Activated CD4-positive, alpha-beta memory T cell treated with anti-CD3 and anti-CD28 coated beads, Interleukin-2, amount 10 ng/mL, durations not matched to agents 7 days and 5 days (primary cell): ENCODE measurements at places on chromosomes 2 and 18. TPM values are rescaled to one million over a fixed set of nuclear protein-coding genes. Genes with fewer than 3 reads are reported as not detected.

DNA sequence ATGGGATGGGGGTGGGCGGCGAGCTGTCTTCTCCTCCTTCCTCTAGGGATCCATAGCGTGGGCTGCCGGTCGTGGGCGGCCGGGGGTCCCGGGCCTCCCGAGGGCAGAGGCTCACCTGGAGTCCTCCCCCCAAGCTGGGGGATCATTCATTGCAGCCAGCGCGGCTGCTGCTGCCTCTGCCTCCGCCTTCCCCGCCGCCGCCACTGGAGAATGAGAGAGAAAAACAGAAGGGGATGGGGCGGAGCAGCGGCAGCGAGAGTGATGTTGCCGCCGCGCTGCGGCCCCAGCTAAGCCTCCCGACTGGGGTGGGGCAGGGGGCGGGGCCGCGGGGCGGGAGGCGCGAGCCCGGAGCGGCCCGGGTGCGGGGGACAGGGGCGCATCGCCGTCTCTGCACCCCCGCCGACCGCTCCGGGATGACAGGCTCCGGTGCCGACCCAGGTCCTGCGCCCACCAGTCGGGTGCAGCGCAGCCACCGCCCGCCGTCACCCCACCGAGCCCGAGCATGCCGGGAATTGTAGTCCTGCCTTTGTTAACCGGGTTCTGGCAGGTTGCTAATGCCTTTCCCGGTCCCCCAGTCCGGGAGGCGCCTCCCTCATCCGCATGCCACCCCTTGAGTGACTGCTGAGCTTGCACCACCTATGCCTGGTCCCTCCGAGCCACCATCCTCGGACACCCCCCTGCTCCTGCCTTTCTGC lies at the start of gene KIF3C:
KIF3C (minus strand) TSS at position 225 of the 695 bp plus-strand sequence. CDS start 580 bp downstream, outside the sequence.
- H3K4me3 ChIP-seq, result peak within 1 kb of the TSS; percentile 86
- H3K4me1 ChIP-seq, result peaks cover 18% of the 10 kb centered on the region
- H3K36me3 ChIP-seq, result no peaks in the 10 kb centered on the region
- peaks cover 4% of the 10 kb centered on the region for H3K27me3 ChIP-seq
- DNase-seq, result peak; percentile 80
- peak within 1 kb of the TSS; percentile 67 for H3K27ac ChIP-seq

GRCh38 chr2:46001741-46002506 lies 295.3 kb upstream of the EPAS1 start:
- no peaks in the 10 kb centered on the region for H3K36me3 ChIP-seq
- no peak for DNase-seq
- H3K4me1 ChIP-seq, result no peaks in the 10 kb centered on the region
- H3K4me3 ChIP-seq, result no peak overlapping the region
- H3K27me3 ChIP-seq, result no peaks in the 10 kb centered on the region

GRCh38 chr2:4336864-4337263 lies 633.5 kb downstream of the DCDC2C start:
- H3K27ac ChIP-seq, result no peak overlapping the region
- no peak for DNase-seq
- H3K36me3 ChIP-seq, result no peaks in the 10 kb centered on the region

DNA sequence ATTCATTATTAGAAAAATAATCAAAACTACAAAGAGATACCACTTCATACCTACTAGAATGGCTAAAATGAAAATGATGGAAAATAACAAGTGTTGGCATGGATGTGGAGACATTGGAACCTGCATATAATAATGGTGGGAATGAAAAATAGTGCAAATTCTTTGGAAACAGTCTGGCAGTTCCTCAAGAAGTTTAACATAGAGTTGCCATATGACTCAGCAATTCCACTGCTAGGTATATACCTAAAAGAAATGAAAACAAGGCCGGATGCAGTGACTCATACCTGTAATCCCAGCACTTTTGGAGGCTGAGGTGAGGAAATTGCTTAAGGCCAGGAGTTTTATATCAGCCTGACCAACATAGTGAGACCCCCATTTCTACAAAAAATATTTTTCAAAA lies 41.6 kb upstream of the ACYP2 start:
- peaks cover 28% of the 10 kb centered on the region for H3K4me1 ChIP-seq
- H3K4me3 ChIP-seq, result no peak overlapping the region
- no peaks in the 10 kb centered on the region for H3K27me3 ChIP-seq
- H3K27ac ChIP-seq, result peak overlapping the region; percentile 4
- peaks cover 5% of the 10 kb centered on the region for H3K36me3 ChIP-seq
- DNase-seq, result peak; percentile 32

DNA sequence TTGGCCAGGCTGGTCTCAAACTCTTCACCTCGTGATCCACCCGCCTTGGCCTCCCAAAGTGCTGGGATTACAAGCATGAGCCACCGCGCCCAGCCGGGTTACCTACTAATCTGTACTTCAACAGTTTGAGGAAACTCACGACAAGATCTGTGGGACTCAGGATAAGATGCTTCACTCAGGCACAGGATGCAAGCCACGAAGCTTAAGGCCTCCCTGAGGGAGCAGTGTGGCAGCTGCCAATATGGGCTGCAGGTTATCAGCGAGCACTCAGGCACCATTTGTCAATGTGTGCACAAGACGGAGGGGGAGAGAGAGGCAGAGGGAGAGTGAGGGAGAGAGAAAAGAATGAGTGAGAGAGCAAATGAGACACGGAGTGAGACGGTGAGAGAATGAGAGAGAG lies 173.6 kb upstream of the RAB6C start:
- no peaks in the 10 kb centered on the region for H3K36me3 ChIP-seq
- no peak for DNase-seq
- no peaks in the 10 kb centered on the region for H3K4me1 ChIP-seq
- H3K27ac ChIP-seq, result no peak overlapping the region
- H3K27me3 ChIP-seq, result peaks cover 8% of the 10 kb centered on the region

DNA sequence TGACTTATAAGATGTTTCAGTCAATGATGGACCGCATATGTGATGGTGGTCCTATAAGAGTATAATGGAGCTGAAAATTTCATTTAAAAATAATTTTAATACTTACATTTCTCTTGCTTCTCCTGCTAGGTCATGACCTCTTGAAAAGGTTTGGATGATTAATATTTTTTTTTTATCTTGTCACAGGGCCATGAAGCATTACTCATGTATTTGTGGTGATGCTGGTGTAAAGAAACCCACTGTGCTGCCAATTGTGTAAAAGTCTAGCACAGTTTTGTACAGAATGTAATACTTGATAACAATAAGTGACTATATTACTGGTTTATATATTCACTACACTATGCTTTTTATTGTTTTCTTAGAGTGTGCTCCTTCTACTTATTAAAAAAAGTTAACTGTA lies 124.2 kb upstream of the CELF4 start:
- H3K4me1 ChIP-seq, result no peaks in the 10 kb centered on the region
- H3K4me3 ChIP-seq, result no peak overlapping the region
- no peaks in the 10 kb centered on the region for H3K36me3 ChIP-seq

DNA sequence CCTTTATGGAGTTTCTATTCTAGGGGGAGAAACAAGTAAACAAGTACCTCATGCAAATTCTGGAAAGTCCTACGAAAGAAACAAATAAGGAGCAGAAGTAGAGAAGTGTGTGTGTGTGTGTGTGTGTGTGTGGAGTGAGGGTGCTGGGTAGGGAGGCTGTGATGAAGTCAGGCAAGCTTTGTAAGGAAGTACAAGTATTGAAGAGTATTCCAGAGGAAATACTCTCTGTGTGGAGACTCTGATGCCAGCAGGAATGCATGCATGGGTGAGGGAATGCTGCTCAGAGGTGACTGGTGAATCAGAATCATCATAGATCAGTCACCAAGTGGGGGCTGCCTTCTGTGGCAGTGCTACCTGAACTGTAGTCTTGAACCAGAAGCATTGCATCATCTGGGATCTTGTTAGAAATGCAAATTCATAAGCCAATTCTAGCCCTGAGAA lies 34.5 kb downstream of the SLC4A3 start:
- H3K36me3 ChIP-seq, result no peaks in the 10 kb centered on the region
- H3K27me3 ChIP-seq, result peaks cover 18% of the 10 kb centered on the region
- H3K4me1 ChIP-seq, result no peaks in the 10 kb centered on the region
- no peak for DNase-seq
- H3K27ac ChIP-seq, result no peak overlapping the region

DNA sequence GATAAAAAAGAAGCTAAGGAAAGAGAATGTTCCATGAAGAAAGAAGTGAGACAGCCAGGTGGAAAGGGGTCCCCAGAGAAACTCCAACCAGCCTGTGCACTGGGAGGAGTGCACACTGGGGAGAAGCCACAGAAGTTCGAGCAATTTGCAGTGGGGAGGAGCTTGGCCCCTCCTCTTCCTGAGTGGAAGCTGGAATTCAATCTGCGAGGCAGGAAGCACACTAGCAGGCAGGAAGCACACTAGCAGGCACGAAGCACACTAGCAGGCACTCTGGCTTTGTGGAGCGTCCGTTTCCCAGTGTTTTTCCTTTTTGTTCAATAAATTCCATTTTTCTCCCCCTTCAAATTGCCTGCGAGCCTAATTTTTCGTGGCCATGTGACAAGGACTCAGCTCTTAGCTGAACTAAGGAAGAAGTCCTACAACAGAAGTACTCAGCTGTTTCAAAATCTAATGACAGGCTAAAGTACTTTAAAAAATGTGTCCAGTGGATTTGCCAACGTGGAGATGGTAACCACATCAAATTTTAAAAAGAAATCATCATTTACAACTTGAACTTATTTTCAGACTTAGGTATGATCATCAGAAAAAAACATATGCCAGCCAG lies 21.4 kb upstream of the SPIRE1 start:
- H3K4me3 ChIP-seq, result no peak overlapping the region
- H3K27ac ChIP-seq, result peak overlapping the region; percentile 51
- H3K4me1 ChIP-seq, result peaks cover 9% of the 10 kb centered on the region

- no peaks in the 10 kb centered on the region for H3K36me3 ChIP-seq
- H3K27ac ChIP-seq, result no peak overlapping the region
- H3K4me1 ChIP-seq, result no peaks in the 10 kb centered on the region
These were observed 43.7 kb upstream of the HS6ST1 start for GRCh38 chr2:128362176-128362888.

DNA sequence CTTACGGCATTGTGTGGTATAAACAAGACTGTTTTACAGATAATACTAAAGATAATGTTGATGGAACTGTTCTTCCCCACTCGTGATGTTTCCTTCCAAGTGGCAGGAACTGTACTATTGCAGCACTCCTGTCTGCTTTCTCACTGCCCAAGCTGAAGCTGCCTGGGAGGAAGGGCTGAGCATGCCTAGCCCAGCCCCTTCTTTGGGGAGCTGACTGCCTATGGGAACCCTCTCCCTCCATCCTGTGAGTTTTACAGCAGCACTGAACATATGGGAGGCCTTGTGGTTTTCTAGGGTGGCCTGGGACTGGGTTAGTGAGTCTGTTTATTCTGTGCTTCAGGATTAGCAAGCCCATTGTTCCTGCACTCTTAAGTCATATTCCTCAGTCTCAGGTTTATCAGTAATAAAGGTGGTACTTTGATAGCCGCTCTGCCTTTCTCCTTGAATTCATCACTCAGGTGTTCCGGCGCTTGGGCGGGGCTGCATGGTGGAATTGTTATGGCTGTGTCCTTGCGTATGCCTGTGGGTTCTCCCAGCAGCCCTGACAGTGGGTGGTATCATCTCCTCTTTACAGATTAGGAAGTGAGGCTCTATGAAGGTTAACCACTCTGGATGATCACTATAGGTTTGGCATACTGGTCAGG lies 379.7 kb downstream of the PTPRM start:
- peak overlapping the region; percentile 21 for H3K27ac ChIP-seq
- no peak for DNase-seq
- H3K4me3 ChIP-seq, result peak overlapping the region; percentile 67
- peaks cover 14% of the 10 kb centered on the region for H3K4me1 ChIP-seq
- no peaks in the 10 kb centered on the region for H3K36me3 ChIP-seq
- no peaks in the 10 kb centered on the region for H3K27me3 ChIP-seq

DNA sequence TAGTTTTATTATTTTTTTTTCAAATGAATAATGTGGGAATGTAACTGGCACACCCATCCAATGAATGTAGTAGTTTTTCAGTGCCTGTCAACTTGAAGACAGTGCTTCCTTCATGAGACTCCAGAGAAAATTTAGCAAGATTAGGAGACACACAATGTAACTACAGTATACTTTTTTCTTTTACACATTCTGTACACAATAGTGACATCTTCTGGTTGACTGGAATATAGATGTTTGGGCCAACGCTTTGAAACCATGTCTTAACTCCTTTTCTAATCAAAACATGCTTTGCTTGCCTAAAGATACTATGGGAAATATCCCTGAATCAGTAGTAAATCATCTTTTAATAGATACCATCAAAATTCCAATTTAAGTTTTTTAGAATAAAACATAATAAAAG lies 229.5 kb upstream of the ZC3H15 start:
- no peak overlapping the region for H3K4me3 ChIP-seq
- H3K27me3 ChIP-seq, result no peaks in the 10 kb centered on the region
- no peaks in the 10 kb centered on the region for H3K36me3 ChIP-seq
- H3K4me1 ChIP-seq, result no peaks in the 10 kb centered on the region
- no peak for DNase-seq

DNA sequence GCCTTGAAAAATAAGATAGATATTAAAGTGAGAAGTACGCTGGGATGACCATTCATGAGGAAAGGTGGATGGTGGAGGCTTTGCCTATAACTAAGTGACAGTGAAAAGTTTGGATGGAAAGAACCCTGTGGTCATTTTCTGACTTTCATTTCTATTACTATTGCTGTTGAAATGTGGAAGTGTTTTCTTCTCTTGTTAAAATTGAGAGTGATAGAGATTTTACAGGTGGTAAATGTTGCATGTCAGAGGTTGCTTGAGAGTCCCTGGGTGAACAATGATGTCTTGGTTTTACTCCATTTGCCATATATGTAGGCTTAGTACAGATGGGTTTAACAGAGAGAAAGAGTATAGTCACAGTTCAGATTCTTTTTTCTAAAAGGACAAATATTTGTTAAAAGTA lies 18.4 kb downstream of the NCOA1 start:
- no peak overlapping the region for H3K27ac ChIP-seq
- H3K4me3 ChIP-seq, result no peak overlapping the region
- H3K36me3 ChIP-seq, result peaks cover 6% of the 10 kb centered on the region

- no peak overlapping the region for H3K4me3 ChIP-seq
- DNase-seq, result no peak
- H3K4me1 ChIP-seq, result no peaks in the 10 kb centered on the region
- H3K27ac ChIP-seq, result no peak overlapping the region
- H3K36me3 ChIP-seq, result peaks cover 72% of the 10 kb centered on the region
- no peaks in the 10 kb centered on the region for H3K27me3 ChIP-seq
These were observed 162.2 kb upstream of the PGAP1 start for GRCh38 chr2:197088694-197089093.

DNA sequence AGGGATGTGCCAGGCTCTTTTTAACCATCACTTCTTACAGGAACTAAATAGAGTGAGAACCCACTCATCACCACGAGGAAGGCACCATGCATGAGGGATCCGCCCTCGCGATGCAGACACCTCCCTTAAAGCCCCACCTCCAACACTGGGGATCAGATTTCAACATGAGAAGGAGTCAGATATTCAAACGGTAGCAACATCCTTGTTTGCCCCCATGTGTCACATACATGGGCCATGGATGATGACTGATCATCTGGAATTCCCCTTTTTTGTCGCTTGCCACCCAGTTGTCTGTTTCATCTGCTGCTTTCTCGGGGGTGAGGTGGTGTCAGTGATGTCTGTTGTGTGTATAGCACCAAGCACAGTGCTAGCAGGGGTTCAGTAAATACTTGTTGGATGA lies 57.9 kb downstream of the NCK2 start:
- no peaks in the 10 kb centered on the region for H3K27me3 ChIP-seq
- peak; percentile 60 for DNase-seq
- peak overlapping the region; percentile 23 for H3K4me3 ChIP-seq
- peak overlapping the region; percentile 98 for H3K27ac ChIP-seq
- H3K36me3 ChIP-seq, result peaks cover 52% of the 10 kb centered on the region
- peaks cover 91% of the 10 kb centered on the region for H3K4me1 ChIP-seq

- no peak overlapping the region for H3K4me3 ChIP-seq
- no peaks in the 10 kb centered on the region for H3K36me3 ChIP-seq
- peaks cover 4% of the 10 kb centered on the region for H3K27me3 ChIP-seq
These were observed 159.2 kb upstream of the SH3BP4 start for GRCh38 chr2:234792621-234793022.

Gene FIGN
- not detected for total RNA-seq

Gene IL1R1
- 1.5 TPM for total RNA-seq

Gene TEX44
- not detected for total RNA-seq

Gene NCL
- 454 TPM for total RNA-seq

Gene CENPA
- total RNA-seq, result 43.1 TPM

Gene MAP3K19
- total RNA-seq, result not detected

Gene PPM1G
- total RNA-seq, result 119 TPM
